ENCODE measurements at places on chromosomes 3 and 15.

GRCh38 chr3:99373088-99373845 is 265.1 kb upstream of the COL8A1 start:
- DNase-seq: no peak

DNA sequence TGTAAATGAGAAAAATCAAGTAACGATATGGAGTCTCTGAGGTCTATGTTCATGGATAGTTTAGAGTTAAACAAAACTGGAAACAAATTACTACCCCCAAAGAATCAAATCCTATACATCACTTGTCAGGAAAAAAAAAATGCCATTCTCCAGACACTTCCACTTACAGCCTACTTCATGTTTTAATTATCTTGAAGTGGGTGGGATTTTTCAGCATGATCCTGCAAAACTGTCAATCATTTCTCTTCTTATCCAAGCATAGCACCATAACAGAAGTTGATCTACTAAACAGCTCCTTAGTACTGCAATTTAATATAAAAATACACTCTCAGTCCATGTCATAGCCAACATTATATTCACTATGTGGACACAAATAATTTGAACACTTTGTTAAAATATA is 833.9 kb downstream of the TUSC7 start:
- no peak for DNase-seq

DNA sequence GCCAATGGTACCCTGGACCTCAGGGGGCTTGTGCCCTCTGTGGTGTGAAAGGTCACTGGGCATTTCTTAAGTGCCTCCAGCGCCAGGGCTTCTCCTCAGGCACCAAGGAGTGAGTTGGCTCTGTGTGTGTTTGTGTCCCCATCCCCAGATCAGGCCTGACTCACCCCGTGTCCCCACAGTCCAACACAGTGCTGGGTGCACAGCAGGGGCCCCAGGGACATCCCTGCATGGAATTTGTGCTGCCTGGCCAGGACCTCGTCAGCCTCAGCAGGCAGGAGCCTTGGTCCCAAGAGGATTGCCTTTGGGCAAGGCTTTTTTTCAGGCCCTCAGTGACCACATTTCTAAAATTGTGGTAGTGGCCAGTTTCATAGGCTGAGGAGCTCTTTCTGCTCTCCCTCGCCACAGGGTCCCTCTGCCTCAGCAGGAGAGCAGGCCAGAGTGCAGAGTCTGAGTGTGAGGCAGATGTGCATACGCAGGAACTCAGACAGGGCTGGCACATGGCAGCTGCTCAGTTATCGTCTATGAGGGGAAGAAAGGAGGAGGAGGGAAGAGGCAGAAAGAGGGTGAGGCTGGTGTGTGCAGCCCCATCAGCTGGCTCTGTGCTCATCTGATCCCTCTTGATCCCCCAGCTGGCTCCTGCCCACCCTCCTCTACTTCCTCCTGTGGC is 215.6 kb downstream of the RPLP1 start:
- DNase-seq: no peak

- no peak for DNase-seq
Measured at GRCh38 chr3:117308353-117308752, 598.8 kb downstream of the TUSC7 start.

DNA sequence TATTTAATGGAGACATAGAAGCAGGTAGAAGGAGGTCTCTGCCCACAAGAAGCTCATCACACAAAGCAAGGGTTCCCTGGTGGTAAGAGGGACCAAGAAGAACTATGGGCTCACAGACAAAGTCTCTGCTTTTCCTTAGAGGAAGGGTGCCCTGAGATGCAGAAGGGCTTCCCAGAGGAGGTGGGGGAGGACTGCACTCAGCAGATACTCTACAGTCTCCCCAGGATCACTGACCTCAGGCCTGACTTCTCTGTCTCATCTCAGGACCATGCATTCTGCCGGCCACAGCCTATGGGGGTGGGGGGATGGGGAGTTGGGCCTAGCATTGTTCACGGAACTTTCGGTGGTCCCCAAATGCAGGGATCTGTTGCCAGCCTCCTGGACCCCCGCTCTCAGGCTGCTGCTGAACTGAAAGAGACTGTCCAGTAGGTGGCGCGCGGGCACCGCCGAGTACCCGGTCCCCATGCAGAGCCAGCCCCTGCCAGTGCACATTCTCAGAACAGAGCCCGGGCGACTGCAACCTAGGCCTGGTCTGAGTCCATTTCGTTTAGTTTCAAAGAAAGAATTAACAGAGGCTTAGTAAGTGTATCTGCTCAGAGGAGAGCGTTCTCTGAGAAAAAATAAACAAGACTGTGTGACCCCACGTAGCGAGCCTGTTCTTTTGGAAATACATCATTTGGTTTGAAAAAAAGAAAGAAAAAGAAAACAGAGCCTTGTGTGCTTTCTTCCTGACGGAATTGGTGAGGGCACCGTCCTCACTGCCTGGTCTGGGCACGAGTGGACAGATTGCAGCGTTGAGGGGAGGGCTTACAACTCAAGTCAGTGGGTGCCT is 74.1 kb downstream of the LRTM1 start:
- DNase-seq: peak; percentile 70

DNA sequence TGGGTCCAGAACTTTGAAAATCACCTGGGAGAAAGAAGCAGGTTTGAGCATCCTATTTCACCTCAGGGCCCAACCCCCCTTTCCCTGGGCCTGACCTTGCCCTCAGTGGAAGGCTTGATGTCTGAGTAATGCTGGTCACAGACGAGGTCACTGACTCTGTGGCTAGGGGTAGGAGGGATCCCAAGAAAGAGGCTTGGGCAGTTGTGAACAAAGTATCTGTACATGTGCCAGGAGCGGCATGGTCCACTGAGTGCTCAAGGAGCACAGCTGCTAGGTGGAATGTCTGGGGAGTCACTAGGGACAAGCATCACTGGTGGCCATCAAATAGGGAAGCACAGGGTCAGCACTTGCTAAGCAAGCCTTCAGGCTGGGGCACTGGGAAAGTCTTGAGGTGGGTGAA is 7.3 kb downstream of the CCDC71 start:
- DNase-seq: no peak

DNA sequence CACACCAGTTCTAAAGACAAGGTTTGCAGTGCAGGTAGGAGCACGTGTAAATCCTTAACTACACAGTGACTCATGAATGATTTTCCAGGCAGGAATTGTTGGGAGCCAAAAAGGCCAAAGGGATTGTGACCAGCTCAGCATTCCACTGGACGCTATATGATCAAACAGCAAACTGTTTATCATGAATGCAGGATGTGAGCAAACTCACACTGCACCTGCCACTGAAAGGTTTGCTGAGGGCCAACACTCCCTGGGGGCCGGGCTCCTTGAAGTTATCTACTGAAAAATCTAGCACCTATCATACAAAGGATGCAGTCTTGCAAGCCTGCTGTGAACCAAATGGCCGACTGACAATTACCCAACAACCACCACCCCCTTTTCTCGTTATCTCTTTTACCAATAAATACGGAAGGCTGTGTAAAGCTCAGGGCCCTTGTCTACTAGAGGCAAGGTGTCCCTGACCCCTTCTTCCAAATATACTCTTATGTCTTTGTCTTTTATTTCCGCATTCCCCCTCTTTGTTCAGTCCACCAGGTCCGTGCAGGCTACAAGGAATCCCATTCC is 11.5 kb upstream of the DNASE1L3 start:
- no peak for DNase-seq

DNA sequence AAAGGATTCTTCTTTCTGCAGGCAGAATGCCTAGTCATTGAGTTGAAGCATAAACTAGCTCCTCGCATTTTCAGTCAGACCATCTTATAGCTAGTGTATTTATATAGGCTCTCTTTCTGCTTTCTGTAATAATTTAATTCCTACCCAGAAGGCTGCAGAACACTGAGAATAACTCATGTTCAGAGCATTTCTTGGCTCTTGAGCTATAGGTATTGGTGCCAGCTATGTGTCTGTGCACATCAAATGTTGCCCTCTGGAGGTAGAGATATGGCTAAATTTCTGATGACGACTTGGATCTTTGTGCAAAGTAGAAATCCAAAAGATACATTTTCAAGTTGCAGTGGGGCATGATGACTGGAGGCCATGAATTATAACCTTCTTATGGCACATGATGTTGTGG is 336.2 kb upstream of the TPM1 start:
- no peak for DNase-seq

DNA sequence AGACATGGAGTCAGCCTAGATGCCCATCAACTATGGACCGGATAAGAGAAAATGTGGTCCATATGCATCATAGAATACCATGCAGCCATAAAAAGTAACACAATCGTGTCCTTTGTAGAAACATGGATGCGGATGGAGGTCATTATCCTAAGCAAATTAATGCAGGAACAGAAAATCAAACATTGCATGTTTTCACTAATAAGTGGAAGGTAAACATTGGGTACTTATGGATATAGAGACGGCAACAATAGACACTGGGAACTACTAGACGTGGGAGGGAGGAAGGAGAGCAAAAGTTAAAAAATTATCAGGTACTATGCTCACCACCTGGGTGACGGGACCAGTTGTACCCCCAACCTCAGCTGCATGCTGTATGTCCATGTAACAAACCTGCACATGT is 2.5 kb downstream of the PLD1 start:
- no peak for DNase-seq

DNA sequence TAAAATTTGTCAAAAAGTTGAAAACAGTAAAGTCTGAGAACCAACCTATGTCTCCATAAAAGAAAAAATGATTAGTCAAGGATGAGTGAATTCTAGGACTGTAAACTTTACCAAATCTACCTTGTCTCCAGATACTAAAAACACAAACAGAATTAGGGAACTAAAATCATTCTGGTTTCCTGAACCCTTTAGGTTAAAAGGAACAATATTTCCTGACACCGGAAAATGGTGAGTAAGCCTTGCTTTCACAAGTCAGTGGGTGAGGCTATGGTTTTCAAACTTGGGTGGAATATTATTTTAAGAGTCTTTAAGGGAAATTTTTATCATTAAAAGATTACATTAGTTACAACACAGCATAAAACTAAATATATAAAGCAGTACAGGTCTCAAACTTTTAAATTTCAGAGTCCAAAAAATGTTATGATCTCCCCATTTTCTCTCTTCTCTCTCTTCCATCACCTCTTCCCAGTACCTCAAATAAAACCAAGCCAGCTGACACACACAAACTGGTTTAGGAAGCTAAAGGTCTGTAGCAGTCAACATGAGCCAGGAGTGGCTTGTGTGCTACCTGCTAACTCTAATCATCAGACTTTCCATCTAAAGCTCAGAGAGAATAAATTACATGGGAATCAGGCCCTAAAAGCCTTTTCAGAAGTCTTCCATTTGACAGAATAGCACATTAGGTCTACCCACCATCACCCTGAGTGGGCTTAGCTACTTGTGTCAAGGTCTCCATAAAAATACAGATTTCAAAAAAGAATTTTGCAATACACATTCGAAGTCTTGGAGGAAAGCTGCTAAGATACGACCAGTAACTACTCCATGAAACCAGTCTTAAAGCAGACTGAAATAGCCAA is 2.2 kb downstream of the SLC12A6 start:
- DNase-seq: no peak

DNA sequence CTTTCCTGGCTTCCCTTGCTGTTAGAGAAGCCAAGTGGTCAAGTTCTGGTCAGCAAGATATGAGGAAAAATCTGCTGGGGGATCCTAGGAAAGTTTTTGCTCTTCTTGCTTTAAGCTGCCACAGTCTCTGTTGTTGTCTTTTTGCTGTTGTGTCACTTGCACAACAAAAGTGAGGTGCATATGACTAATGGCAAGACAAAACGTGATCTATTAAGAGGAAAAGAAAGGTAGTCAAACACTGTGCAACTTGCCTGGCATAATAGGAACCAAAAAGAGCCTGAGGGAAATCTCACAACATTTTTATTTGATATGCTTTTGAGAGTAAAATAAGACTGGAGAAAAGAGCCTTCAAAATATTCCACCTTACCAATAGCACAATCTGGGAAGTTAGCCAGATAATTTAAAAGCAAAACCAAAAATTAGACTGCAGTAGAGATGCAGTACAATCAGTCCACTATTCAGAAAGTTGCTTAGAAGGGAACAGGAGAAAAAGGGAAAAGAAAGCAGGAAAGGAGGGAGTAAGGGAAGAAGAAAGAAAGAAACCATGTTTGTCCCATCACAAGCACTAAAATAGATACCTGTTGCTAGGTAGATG is 110.0 kb upstream of the SLC4A7 start:
- DNase-seq: no peak

- DNase-seq: peak; percentile 12
Measured at GRCh38 chr15:66873856-66874255, 171.8 kb downstream of the SMAD6 start.

- no peak for DNase-seq
Measured at GRCh38 chr3:74302969-74303368, 311.5 kb downstream of the CNTN3 start.

GRCh38 chr3:129122412-129123011 is 908 bp upstream of the RAB43 start:
- peak; percentile 40 for DNase-seq

DNA sequence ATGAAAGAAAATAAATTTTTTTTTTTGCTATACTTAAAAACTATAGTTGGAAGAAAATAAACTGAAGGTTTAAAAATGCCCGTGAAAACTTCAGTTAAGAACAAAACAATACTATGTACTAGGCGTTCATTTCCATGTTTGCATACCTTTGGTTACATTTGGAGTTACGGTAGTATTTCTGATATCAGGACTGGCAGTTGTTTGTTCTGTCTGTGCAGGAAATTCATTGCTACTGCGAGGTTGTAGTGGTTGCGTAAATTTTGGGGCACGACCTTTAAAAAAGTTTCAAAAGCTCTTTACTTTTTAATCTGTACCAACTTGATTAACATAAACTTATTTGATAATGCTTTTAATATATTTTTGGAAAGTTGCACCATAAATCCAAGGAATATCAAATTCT is 47.9 kb downstream of the ST3GAL6 start:
- no peak for DNase-seq

DNA sequence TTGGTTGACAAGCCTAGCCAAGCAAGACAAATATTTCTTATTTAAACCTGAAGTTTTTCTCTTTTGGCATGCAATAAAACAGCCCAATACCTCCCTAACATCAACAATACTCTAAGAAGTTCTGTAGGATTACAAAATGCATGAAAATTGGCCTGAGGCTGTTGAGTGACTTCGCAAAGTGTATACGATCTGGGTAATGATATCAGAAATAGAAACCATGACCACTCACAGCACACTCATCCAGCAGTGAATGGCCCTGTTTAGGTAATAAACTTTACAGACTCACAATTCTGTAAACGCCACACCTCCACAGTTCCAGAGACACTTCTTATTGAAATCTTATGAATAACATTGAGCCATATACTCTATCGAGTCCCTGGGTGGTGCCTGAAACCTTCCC is 83.0 kb upstream of the NAALADL2 start:
- no peak for DNase-seq

- peak; percentile 28 for DNase-seq
Measured at GRCh38 chr3:134464064-134464688, 21.6 kb downstream of the ANAPC13 start.

GRCh38 chr3:113304856-113305540 is 93.6 kb downstream of the BOC start:
- DNase-seq: no peak

- DNase-seq: no peak
Measured at GRCh38 chr15:68526269-68526668, 52.5 kb upstream of the CORO2B start.

- no peak for DNase-seq
Measured at GRCh38 chr15:77413699-77414349, 6.1 kb downstream of the PEAK1 start.

GRCh38 chr3:172152874-172153273 is 113.5 kb downstream of the FNDC3B start:
- DNase-seq: no peak

GRCh38 chr3:195551381-195551978 is 8.4 kb upstream of the PPP1R2 start:
- DNase-seq: peak; percentile 54

Measured in colonic mucosa (tissue), 4 donors.